Activated T-helper 9 cell treated with anti-CD3 and anti-CD28 coated beads, Interleukin-2, amount 50 U/mL, for 16 hours (primary cell): ENCODE measurements at places on chromosomes 5 and 9.

DNA sequence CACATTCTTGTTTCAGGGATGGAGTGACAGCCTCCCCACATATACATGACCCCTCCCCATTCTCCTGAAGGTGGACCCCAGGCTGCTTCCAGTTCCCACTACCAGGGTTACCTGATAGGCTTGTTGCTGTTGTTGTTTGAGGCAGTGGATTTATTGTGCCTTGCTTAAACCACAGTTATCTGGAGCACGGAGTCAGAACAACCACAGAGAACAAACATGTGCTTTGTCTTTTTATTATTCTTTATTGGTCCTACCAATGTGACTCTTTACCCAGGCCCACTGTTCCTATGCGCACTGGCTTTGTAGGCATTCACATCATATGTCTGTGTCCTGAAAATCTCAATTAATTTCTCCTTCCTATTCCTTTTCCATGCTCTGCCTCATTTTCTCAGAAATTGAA, 41.2 kb upstream of the IPPK start:
- no peak for DNase-seq

GRCh38 chr5:15737036-15737821, 237.2 kb downstream of the FBXL7 start:
- no peak for DNase-seq

DNA sequence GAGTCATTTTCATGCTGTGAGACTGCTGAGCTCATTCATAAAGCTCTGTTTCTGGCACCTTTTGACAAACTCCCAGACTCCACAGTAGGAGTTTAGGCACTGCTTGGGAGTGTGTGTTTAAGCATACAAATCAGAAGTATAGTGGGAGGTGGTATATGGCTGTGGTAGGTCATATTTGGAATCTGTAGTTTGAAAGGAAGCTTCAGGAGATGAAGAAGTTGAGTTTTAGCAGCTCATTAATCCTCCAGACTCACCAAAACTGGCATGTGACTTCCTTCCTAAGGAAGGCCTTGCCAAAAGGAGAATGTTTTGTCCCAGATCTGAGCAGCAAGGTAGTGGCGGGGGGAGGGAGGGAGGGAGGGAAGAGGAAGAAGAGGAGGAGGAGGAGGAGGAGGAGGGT, 52.8 kb downstream of the SAXO1 start:
- no peak for DNase-seq

DNA sequence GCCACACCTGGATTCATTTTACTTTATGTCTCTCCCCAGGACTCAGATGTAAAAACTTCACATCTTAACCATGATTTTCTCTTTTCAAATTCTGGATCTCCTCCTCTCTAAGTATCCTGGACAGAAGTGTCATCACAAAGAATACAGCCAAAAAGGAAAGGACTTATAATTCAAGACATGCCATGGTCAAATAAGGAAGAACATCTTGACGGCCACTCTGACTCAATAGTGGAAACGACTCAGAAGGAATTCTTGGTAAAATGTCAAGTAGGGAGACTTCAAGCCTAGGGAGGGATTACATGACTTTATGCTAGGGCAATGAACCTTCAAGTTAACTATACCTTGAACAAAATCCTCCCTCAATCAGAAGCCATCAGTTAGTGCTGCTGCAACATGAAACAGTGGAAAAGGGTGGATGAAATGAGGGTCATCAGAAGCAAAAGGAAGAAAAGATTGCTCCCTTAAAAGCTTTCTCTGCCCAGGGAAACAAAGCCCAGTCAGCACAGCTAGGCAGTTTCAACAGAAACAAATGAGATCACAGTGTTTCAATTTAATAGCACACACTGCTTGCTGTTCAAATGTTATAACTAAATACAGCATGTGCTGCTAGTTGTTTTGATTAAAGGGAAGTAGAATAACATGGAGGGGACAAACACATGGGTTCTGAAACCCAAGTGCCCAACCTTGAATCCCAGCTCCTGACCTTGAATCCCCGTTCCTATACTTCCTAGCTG, 101.4 kb downstream of the LPAR1 start:
- no peak for DNase-seq

- no peak for DNase-seq
Observed at GRCh38 chr9:118891213-118891612, 478.0 kb downstream of the BRINP1 start.

DNA sequence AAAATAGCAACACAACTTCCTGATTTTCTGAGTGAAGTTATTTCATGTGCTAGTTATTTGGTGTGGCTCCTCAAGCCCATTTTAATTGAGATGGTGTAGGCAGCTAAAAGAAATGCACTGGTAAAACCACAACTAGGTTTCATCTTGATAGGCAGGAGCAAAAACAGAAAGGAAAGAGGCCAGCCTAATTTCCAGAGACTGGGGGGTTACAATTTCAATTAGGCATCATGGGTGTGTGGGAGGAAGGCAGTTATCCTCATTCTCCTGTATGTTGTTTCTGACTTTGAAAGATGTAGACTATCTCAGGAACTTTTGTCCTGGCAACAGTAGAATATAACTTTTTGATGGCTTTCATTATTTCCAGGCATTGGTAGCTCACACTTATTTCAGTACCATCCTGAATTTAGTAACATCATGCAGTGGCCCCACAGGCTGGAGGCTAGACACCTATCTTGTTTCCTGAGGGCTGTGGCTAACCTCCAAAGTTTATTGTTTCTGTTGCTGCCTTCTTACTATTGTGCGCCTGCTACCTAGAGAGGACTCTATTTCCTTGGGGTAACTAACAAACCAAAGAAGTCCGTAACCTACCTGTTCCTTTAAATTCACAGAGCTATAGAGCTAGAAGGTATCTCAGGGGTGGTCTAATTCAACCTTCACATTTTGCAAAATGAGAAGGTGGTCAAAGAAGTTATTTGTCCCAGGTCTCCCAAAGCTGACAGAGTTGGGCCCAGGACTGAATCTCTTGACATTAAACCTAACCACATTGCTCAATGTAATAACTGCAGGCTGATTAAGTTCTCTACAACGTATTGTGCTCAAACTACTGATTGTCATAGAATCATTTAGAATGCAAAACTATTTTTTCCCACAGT, 42.4 kb downstream of the FYB1 start:
- no peak for DNase-seq

DNA sequence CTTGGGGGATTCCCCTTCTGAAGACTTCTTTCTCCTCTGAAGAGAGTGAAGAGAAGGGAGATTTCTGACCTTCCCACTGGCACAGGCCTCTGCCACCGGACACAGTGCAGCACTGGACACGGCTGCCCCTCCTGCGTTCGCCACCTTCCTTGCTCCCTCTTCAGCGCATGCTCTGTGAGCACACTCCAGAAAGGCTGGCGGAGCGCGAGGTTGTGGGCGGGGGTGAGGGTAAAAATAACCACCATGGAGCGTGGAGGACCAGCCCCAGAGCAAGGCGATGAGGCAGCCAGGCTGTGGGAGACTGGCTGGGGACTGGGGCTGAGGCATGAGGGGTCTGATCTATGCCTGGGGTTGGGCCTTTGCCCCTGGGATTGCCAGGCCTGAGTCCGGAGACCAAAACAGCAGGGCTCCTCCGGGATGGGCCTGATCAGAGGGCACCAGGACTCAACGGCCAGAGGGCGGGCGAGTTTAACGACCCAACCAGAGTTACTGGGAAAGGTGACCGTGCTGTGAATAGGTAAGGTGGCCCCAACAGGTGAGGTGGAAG, 97.2 kb downstream of the ROR2 start:
- no peak for DNase-seq

DNA sequence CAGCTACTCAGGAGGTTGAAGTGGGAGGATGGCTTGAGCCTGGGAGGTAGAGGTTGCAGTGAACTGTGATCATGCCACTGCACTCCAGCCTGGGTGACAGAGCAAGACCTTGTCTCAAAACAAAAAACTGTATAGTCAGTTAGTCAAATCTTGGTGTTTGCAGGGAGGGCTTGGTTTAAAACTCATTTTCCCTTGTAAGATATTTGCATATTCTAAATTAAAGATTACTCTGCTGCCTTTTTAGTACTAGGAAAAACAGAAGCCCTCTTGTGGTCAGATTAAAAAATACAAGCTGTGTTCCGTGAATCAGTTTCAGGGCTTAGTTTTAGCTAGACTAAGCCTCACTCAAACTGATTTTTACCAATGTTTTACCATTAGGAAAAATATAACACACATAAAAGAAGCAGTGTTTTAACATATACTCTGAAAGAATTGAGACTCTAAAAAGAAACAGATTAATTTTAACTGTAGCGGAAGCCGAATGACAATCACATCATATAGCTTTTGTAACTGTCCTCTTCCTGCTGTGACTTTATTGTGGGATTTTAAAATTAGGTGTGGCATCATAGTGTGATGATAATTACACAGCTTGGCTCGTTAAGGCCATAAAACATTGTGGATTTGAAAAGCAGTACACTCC, 84.9 kb upstream of the BASP1 start:
- no peak for DNase-seq

DNA sequence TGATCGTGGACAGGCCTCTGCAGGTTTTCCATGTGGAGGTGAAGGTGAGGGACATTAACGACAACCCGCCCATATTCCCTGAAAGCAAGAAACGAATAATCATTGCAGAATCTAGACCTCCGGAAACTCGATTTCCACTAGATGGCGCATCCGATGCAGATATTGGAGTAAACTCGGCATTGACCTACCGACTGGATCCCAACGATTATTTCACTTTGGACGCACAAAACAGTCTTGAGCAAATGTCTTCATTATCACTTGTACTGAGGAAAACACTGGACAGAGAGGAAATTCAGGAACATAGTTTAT, 621 bp downstream of the PCDHA13 start:
- no peak for DNase-seq
